ENCODE measurements at places on chromosomes 12 and 14. TPM values are rescaled to one million over a fixed set of nuclear protein-coding genes. Genes with fewer than 3 reads are reported as not detected.

The STAT2 gene
- total RNA-seq, result 82.8 TPM

The PPP4R4 gene
- total RNA-seq, result 2.5 TPM

The IAPP gene
- total RNA-seq, result not detected

- H3K27ac ChIP-seq, result no peak overlapping the region
- DNase-seq, result no peak
- H3K27me3 ChIP-seq, result no peaks in the 10 kb centered on the region
- no peak overlapping the region for H3K4me3 ChIP-seq
Measured at GRCh38 chr12:121223292-121224285, 13.7 kb downstream of the P2RX4 start.

- H3K36me3 ChIP-seq, result no peaks in the 10 kb centered on the region
- H3K27me3 ChIP-seq, result no peaks in the 10 kb centered on the region
- H3K4me1 ChIP-seq, result no peaks in the 10 kb centered on the region
- H3K4me3 ChIP-seq, result no peak overlapping the region
Measured at GRCh38 chr14:51883232-51883631, 22.8 kb downstream of the GNG2 start.

DNA sequence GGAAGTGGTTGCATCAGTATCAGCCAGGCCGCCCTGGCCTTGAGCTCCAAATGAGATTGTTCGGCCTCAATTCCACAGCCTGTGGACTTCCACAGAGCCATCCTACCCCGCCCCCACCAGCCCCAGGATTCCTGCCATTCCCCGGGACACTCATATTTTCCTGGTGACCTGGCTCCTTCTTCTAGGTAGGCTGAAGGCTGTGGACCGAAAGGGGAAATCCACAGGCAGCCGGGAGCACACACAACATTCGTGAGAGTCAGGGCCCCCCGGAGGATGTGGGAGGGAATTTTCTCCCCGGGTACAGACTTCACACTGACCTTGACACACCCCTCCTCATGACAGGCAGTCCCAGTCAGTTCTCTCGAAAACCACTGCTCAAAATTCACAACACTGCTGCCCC, 39.9 kb downstream of the RIN3 start:
- no peak overlapping the region for H3K27ac ChIP-seq
- no peaks in the 10 kb centered on the region for H3K27me3 ChIP-seq
- DNase-seq, result no peak
- peaks cover 3% of the 10 kb centered on the region for H3K36me3 ChIP-seq

GRCh38 chr12:54294152-54294952, 6.5 kb downstream of the NFE2 start:
- no peaks in the 10 kb centered on the region for H3K27me3 ChIP-seq
- no peak overlapping the region for H3K4me3 ChIP-seq
- DNase-seq, result peak; percentile 73
- H3K36me3 ChIP-seq, result no peaks in the 10 kb centered on the region
- no peak overlapping the region for H3K27ac ChIP-seq

GRCh38 chr14:79745046-79745445, 466.3 kb downstream of the DIO2 start:
- no peak overlapping the region for H3K27ac ChIP-seq
- H3K4me3 ChIP-seq, result no peak overlapping the region
- no peaks in the 10 kb centered on the region for H3K36me3 ChIP-seq
- no peaks in the 10 kb centered on the region for H3K27me3 ChIP-seq
- no peak for DNase-seq
- no peaks in the 10 kb centered on the region for H3K4me1 ChIP-seq

- H3K27me3 ChIP-seq, result no peaks in the 10 kb centered on the region
- DNase-seq, result no peak
- no peaks in the 10 kb centered on the region for H3K36me3 ChIP-seq
- no peak overlapping the region for H3K4me3 ChIP-seq
Measured at GRCh38 chr12:108455706-108456105, 59.4 kb upstream of the FICD start.

DNA sequence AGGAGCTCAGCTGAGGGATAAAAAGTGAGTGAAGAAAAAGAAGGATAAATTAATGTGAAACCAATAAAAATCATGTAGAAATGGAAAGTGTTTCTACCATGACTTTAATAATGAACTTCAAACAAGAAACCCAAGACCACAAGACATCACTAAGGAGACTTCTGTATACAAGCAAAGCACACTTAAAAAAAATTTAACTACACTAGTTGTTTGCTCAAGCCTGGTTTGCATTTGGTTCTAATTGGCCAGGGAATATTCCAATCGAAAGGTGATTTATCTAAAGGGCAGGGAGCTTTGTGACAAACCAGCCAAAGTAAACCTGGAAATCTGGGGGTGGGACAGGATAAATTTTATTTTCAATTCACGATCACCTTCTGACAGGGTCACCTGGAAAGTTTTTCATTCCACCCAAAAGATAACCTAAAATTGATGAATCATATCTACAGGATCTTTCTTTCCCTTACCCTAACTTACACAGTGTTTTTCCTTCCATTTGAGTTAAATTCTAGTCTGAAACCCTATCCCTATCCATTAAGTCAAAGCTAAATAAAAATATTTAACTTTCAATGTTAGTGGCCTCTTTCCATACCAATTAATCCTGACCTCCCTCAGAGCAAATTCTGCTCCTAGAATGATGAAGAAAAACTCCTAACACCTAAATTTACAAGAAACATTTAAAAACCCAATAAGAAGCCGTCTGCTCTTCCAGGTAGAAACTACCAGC, 2.6 kb downstream of the EGLN3 start:
- no peaks in the 10 kb centered on the region for H3K36me3 ChIP-seq
- H3K4me1 ChIP-seq, result no peaks in the 10 kb centered on the region
- no peak overlapping the region for H3K4me3 ChIP-seq
- H3K27me3 ChIP-seq, result no peaks in the 10 kb centered on the region

GRCh38 chr12:69467366-69467765, 2.8 kb upstream of the FRS2 start:
- no peak for DNase-seq
- H3K27me3 ChIP-seq, result no peaks in the 10 kb centered on the region
- H3K4me1 ChIP-seq, result no peaks in the 10 kb centered on the region

All from right lobe of liver (tissue), 6 donors.